Fibroblast of skin of left quadriceps (primary cell): ENCODE measurements at places on chromosomes 5 and 9.

DNA sequence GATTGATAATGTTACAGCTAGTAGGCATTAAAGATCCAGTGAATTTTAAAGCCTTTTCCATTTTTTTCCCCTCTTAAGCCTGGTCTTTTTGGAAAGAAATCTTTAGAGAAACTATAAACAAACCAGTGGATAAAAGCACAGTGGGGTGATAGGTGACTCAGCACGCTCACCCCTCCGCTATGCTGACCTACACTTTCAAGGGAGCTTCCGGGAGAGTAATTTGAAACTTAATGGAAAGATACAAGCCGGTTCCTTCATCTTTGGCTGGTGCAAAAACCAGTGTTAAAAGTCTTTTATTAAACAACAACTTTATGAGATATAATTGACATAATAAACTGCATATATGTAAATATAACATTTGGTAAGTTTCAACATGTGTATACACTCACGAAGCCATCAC is 27.0 kb upstream of the ALDOB start:
- no peak for DNase-seq

- DNase-seq = no peak
These were observed 58.4 kb downstream of the SLC1A3 start for GRCh38 chr5:36664766-36665165.

DNA sequence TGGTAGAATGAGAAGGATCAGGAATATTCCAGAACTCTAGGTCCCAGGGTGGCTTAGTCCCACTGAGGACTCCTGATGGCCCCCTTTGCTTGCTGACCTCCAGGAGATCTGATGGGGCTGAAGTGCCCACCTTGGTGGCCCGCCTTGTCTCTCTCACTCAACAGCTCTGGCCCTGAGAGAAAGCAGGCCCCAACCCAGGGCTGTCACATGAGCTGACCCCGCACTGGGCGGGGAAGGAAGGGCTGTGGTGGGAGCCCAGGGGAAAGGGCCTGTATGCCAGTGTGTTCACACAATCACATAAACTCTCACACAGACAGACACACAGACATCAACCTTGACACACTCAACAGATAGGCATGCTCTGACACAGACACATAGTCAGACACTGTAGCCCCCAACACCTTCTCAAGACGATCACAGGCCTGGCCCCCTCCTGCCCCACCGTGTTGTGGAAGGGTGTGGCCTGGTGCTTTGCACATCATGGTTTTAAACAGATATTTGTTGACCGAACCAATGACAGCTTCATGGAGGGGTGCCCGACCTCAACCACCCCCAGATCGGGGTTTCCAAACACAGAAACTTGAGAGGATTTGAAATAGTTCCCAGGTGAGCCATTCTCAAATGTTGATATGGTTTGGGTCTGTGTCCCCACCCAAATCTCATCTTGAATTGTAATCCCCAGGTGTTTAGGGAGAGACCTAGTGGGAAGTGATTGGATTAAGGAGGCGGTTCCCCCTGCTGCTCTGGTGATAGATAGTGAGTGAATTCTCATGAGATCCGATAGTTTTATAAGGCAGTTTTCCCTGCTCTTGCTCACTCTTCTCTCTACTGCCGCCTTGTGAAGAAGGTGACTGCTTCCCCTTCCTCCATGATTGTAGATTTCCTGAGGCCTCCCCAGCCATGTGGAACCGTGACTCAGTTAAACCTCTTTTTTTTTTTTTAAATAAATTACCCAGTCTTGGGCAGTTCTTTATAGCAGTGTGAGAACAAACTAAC is 48.5 kb upstream of the HAND1 start:
- DNase-seq = no peak

DNA sequence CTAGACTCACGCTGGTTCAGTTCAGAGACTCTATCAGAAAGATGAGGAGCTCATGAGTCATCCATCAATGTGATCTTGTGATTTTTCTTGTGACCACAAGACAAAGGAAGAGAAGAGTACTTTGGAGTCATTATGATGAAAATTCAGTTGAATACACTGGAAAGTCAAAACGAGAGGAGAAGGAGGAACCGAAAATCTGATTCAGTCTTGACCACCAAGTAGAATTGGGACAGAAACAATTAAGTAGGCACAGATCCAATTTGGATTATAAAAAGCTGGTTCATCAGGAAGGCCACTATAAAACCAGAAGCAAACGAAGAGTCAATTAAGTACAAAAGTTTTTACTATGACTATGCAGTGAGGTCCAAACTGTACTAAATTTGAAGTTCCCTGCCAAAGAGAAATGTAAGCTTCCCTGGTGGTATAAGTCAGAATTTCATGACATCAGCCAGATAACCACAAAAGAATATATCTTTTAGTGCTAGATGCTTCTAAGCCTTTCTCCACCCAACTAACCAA is 90.9 kb downstream of the THBS4 start:
- peak; percentile 38 for DNase-seq

GRCh38 chr5:175517824-175518450 is 39.6 kb downstream of the SFXN1 start:
- DNase-seq = no peak

- no peak for DNase-seq
These were observed 49.1 kb downstream of the ARHGAP26 start for GRCh38 chr5:142819292-142819691.

DNA sequence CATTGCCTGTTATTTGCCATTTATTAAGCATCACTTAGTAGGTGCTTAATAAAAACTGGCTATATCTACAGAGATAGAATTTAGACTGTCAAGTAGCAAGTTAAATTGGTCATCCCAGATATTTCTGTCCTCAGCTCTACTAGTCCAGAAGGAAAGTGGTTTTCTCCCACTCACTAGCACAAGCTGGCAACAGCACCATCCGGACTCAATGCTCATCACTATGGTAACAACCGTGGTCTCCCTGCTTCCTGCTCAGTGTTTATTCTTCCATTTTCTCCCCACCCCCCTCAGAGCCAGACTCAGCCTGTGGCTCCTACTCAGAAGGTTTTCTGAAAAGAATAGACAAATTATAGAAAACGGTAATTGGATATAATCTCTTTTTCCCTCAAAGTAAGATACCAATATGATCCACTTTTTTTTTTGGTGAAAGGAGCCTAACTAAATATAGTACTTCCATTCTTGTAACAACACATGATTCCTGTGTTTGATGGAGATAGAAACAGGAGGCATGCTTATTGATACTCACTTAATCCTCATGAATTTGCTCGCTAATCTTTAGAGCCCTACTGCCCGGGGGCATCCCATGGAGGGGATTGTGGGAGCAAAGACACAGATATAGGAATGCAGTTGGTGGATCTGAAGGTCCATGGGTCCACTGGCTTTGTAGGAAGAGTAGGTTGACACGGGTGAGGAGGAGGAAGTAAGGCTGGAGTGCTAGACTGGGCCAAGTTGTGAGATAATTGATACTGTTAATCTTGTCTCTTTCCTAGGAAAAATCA is 191.4 kb downstream of the MAN2A1 start:
- no peak for DNase-seq
